ENCODE measurements at places on chromosomes 3 and 15. TPM values are rescaled to one million over a fixed set of nuclear protein-coding genes. Genes with fewer than 3 reads are reported as not detected.
A peak's percentile ranks its signal among the peaks of the same experiment; 100 is the strongest.

GRCh38 chr15:34336991-34337556, 507 bp downstream of the SLC12A6 start:
- DNase-seq, result no peak

- peak; percentile 75 for DNase-seq
Measured at GRCh38 chr15:45117308-45118130, 3.4 kb downstream of the DUOXA2 start.

- DNase-seq, result no peak
Measured at GRCh38 chr3:147427746-147428145, 18.6 kb downstream of the ZIC1 start.

- peak; percentile 75 for DNase-seq
Measured at GRCh38 chr3:194691481-194692283, 6.0 kb downstream of the FAM43A start.

GRCh38 chr3:126084768-126085180, 850 bp upstream of the SLC41A3 start:
- DNase-seq, result no peak

- no peak for DNase-seq
Measured at GRCh38 chr15:29259233-29259632, 10.4 kb downstream of the NSMCE3 start.

DNA sequence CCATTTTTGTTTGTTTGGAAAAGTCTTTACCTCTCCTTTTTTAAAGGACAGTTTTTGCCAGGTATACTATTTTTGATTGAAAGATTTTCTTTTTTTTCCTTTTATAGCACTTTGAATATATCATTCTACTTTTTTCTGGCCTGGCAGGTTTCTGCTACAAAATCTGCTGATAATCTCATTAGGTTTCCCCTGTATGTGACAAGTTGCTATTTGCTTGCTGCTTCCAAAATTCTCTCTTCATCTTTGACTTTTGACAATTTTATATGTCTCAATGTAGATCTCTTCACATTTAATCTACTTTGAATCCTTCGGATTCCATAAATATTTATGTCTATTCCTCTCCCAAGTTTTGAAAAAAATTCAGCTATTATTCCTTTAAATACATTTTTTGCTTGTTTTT, 838.5 kb downstream of the IGSF11 start:
- no peak for DNase-seq

GRCh38 chr15:58839485-58839884, 68.4 kb downstream of the MINDY2 start:
- no peak for DNase-seq

- no peak for DNase-seq
Measured at GRCh38 chr15:78085928-78086327, 6.4 kb upstream of the SH2D7 start.

- DNase-seq, result no peak
Measured at GRCh38 chr15:35000511-35000910, 12.4 kb upstream of the ZNF770 start.

GRCh38 chr3:108021131-108021530, 69.7 kb downstream of the CD47 start:
- no peak for DNase-seq

DNA sequence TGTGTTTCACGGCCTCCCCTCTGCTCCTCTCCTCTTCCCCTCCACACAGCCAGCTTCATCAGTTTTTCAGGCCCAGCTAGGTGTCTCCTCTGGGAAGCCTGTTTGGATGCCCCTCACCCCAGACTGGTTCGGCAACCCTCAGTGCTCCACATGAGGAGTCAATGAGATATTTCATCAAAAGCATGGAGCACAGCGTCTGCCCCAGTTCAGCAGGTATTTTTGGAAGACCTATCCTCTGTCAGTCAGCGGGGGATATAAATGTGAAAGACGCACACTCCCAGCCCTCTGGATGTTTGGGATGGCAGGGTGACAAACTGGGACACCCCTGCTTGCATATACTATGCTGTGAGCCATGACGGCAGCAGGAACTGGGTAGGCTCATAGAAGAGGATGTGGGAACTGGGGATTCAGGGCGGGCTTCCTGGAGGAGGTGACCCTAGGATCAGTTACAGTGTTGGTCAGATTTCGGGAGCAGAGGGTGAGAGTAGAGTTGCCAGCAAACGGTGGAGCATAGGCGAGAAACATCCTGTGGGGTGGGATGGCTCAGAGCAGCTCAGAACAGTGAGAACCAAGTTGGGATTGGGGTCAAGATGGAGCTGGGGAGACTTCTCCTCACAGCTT, 42.9 kb downstream of the PXYLP1 start:
- DNase-seq, result no peak

- DNase-seq, result no peak
Measured at GRCh38 chr3:10529809-10530208, 24.4 kb upstream of the ATP2B2 start.

DNA sequence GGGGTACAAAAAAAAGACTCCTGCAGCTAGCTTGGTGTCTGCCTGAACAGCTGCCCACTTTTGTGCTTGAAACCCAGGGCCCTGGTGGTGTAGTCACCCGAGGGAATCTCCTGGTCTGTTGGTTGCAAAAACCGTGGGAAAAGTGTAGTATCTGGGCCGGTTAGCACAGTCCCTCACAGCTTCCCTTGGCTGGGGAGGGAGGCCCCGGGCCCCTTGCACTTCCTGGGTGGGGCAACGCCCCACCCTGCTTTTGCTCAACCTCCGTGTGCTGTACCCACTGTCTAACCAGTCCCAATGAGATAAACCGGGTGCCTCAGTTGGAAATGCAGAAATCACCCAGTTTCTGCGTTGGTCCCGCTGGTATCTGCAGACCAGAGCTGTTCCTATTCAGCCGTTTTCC, 211.7 kb upstream of the ZPLD1 start:
- DNase-seq, result no peak

- DNase-seq, result no peak
Measured at GRCh38 chr15:74193299-74193718, 9.3 kb downstream of the STRA6 start.

DNA sequence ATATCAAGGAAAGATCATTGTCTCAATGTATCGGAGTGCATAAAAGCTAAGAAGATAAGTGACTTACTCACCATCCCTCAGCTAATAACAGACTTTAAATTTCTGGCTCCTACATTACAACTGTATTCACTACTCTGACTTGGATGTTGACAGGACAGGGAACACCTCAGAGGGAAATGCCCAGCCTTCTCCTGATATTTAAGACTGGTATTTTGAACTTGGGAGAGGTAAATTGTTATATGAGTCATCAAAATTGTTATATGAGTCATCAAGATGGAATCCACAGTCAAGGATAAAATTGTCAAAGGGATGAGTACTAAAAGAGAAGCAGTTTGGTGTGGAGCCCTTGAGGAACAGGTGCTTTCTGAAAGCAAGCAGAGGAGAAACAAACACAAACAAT, 961.4 kb downstream of the VGLL3 start:
- DNase-seq, result no peak

GRCh38 chr15:61171209-61171608, 57.9 kb downstream of the RORA start:
- no peak for DNase-seq

DNA sequence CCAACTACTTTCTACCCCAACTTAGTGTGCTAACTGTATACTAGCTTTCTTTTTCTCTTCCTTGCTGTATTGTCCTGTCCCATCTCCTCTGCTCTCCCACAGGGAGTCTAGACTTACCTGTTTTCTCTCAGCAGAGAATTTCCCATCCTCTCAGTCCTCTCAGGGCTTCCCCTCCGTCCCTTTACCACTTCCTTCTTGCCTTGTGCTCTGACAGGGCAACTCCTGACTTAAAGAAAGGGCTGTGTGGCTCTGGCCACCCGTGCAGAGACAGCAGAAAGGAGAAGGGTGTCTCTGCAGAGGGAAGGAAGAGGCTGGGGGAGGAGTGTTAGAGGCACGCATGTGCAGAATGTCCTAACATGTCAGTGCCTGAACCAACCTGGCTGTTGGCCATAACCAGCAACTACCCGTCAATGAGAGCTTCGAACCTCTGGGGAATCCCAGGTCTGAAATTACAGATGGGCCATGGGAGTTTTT, at the start of gene GCSAM:
Gene GCSAM (minus strand): TSS at position 274 of the 474 bp plus-strand sequence. CDS start 128 bp downstream, at position 146.
- DNase-seq, result no peak

- DNase-seq, result no peak
Measured at GRCh38 chr3:165641569-165642310, 195.5 kb downstream of the BCHE start.

DNA sequence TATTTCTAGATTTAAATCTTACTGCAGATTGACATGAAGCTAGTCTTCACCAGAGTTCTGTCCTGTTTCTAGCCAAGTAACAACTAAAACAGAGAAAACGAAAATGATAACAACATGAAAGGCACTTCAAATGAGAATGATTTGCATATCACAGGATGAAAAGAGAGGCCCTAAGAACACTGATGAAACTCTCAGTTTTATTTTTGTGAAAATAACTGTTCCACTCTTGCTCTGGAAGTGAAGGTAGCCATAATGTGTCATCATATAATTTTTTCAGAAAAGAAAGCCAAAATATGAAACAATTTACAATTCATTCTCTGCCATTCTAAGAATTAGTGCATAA, 274.4 kb downstream of the ADAMTSL3 start:
- DNase-seq, result no peak

GRCh38 chr3:190180268-190180667, 59.6 kb upstream of the P3H2 start:
- no peak for DNase-seq

- DNase-seq, result no peak
Measured at GRCh38 chr15:94353488-94353820, 122.1 kb downstream of the MCTP2 start.

DNA sequence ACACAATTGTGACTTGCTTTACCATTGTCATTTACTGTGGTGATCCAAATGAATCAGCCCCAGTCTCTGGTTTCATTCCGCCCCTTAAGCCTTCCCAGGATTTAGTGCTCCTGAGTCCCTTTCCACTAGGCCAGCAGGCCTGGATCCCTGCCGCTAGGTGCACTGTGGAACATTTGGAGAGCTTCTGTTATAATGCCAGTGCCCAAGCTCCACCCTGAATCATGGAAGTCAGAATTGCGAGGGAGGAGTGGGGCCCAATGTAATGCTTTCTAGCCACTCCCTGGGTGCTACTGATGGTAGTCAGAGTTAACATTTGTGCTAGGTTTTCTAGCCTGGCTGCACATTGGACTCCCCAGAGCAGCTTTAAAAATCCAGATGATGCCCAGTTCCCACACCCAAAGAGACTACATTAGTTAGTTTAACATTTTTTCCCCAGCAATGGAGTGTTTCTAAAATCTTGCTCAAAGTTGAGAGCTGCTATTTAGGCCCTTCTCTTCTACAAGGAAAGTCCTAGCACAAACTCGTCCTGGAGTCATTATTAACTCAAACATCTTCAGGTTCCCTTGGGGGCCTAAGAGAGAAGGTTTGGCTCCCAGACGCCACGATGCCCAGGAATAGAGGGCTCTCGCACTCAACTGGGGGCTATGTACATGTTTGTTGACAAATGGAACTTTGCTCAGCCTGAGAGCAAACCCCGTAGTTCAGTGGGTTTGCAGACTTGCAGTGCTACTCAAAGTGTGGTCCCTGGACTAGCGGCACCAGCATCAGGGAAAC, 366.7 kb upstream of the PROK2 start:
- no peak for DNase-seq

DNA sequence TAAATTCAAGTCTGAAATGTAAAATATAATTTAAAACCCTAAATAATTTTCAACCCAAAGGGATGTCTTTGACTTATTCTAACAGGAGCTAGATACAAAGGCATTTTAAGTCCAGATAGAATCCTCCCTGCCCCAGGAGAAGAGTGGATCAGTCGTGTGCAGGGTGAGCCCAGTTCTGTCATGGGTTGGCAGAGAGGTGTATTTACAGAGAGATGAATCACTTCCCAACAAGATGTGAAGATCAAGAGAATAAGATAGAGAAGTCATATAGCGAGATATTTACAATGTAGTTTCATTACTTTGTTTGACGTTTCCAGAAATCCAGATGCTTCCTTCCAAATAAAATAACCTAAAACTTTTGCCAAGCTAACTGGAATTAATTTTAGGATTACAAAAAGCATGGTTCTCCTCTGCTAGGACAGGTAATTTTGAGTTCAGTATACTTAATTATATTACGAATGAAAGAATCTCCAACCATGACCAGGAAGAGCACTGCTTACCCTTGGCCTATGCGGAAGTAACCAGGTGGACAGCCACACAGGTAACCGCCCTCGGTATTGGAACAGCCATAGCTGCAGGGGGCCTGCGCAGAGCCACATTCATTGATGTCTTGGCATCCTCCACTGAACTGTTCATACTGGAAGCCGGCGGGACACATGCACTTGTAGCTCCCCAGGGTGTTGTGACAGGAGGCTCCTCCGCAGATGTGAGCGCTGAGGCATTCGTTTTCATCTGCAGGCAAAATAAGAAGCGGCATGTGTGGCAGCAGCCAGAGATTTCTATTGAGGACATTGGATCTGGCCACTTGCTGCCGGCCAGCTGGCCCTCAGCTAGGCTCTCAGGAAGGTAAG, 84.0 kb downstream of the DUT start:
- DNase-seq, result no peak

DNA sequence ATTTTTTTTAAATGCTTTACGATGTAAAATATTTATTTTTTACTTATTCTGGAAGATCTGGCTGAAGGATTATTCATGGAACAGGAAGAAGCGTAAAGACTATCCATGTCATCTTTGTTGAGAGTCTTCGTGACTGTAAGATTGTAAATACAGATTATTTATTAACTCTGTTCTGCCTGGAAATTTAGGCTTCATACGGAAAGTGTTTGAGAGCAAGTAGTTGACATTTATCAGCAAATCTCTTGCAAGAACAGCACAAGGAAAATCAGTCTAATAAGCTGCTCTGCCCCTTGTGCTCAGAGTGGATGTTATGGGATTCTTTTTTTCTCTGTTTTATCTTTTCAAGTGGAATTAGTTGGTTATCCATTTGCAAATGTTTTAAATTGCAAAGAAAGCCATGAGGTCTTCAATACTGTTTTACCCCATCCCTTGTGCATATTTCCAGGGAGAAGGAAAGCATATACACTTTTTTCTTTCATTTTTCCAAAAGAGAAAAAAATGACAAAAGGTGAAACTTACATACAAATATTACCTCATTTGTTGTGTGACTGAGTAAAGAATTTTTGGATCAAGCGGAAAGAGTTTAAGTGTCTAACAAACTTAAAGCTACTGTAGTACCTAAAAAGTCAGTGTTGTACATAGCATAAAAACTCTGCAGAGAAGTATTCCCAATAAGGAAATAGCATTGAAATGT, 15.6 kb downstream of the THBS1 start:
- no peak for DNase-seq

DNA sequence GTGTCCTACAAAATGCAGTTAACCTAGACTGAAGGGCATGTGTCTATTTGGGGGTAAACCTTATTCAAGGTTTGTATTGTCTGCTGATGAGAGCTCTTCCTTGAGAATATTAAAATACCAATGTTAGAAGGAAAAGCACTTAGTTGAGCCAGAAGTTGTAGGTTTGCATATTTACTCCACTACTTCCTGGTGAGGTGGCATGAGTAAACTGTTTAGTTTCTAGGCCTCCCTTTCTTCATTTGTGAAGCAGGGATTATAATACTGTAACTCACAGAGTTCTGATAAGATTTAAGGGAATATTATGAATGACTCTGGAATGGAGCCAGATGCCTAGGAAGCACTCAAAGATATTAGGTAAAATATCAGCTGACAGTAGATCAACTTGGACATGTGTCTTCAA, 46.7 kb downstream of the CD200R1L start:
- DNase-seq, result no peak

GRCh38 chr3:61765157-61765876, 203.9 kb downstream of the PTPRG start:
- no peak for DNase-seq

Gene PLAAT1
- total RNA-seq, result 0.72 TPM

Gene EPHA3
- 6.5 TPM for total RNA-seq

Gene XPC
- 44.4 TPM for total RNA-seq

Gene AGBL1
- not detected for total RNA-seq

Gene ZNF662
- 12.8 TPM for total RNA-seq

Gene ABCF3
- total RNA-seq, result 69.0 TPM

Gene SLC28A2
- total RNA-seq, result not detected

Gene VGLL3
- 4.2 TPM for total RNA-seq

Gene PRTG
- 6.4 TPM for total RNA-seq

Gene KLHL40
- total RNA-seq, result not detected

Gene CCDC51
- 13.8 TPM for total RNA-seq

Data from kidney (tissue), 22 donors.